HTR-8/SVneo (cell line): ENCODE measurements at places on chromosomes 3 and 15.

- DNase-seq, result no peak
Observed at GRCh38 chr3:151318313-151318712, 1.7 kb upstream of the GPR87 start.

DNA sequence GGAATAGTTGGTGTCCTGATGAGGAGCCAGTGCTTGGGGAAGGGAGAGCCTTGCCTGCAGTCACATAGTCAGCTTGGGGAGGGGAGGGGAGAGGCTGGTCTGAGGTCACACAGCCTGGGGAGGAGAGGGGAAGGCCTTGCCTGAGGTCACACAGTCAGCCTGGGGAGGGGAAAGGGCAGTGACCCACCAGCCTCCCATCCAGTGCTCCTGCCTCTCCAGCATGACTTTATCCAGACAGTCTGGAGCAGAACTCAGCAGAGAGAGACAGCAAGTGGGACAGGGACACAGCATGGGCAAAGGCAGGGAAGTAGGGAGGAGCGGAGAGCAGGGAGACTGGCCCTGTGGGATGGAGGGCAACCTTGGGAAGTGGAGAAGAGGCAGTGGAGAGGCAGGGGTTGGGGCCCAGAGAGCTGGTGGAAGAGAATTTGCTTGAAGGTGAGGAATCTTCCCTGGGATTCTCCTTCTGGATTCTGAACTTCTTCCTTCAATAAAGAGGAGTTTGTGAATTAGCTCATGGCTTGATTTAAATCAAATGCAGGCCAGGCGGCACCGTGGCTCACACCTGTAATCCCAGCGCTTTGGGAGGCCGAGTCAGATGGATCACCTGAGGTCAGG, 64.5 kb downstream of the CORO2B start:
- no peak for DNase-seq

- DNase-seq, result no peak
Observed at GRCh38 chr3:14700891-14701290, 25.9 kb downstream of the C3orf20 start.

- DNase-seq, result no peak
Observed at GRCh38 chr15:34006381-34006780, 32.6 kb downstream of the AVEN start.

- DNase-seq, result no peak
Observed at GRCh38 chr3:17136136-17136721, 251.5 kb downstream of the PLCL2 start.

GRCh38 chr3:28406241-28406640, 57.6 kb upstream of the AZI2 start:
- DNase-seq, result no peak

GRCh38 chr3:171898192-171898591, 55.0 kb downstream of the TMEM212 start:
- DNase-seq, result no peak

GRCh38 chr3:71110385-71111222, 472.9 kb downstream of the FOXP1 start:
- DNase-seq, result no peak

- no peak for DNase-seq
Observed at GRCh38 chr15:99121207-99121606, 16.3 kb downstream of the SYNM start.

DNA sequence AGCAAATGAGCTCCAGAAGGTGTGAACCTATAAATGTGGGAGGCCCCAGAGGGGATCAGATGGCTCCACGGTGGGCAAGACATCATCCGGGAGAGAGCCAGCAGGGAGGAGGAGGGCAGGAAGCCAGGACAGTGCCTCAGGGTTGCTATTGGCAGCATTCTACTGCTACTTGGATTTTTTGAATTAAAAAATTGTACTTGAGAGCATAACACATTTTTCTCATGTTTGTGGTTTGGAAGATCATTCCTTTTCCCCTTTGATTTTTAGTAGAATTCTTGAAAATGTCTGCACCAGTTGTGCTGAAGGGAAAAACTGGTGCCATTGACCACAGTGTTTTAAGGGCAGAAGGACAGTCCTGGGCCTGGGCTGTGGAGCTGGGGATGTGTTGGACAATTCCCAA, 59.2 kb downstream of the LYZL4 start:
- peak; percentile 10 for DNase-seq

DNA sequence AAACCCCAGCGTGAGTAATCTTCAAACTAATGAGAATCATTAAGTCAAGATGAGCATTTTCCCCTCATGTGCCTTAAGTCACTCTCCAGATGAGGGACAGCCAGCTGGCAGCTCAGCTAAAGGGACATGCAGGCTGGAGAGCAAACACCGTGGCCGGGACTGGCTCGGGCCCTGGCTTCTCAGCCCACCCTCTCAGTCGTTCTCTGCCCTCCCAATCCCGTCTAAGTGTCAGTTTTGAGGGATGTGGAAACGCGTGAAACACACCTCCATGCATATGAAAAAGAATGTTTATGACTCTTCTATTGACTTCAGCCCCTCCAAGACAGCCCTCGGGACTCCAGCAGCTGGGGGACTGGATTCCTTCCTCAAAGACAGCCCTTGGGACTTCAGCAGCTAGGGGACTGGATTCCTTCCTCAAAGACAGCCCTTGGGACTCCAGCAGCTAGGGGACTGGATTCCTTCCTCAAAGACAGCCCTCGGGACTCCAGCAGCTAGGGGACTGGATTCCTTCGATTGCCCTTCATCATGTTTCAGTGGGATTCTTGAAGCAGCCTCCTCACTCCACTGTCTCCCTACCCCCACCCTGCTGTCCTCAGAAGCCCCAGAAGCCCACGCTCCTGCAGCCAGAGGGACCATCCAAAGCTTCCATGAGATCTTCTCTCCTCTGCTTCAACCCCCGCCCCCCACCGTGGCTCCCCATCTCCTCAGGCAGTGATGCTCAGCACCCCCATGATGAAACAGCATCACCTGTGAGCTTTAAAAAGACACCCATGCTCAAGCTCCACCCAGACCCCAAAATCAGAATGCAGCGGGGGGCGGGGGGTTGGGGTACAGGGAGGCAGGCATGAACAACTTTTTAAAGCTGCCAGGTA, 228.9 kb downstream of the XXYLT1 start:
- DNase-seq, result no peak

DNA sequence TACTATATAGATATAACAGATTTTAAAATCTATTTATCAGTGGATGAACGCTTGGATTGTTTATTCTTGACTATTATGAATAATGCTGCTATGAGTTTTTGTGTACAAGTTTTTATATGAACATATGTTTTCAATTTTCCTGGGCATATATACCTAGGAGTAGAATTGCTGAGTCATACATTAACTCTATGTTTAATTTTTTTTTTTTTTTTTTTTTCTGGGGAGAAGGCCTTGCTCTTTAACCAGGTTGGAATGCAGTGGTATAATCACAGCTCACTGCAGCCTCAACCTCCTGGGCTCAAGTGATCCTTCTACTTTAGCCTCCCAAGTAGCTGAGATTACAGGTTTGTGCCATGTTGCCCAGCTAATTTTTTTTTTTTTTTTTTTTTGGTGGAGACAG, 9.1 kb downstream of the CIDEC start:
- DNase-seq, result no peak

GRCh38 chr15:51375966-51376640, 34.6 kb downstream of the GLDN start:
- no peak for DNase-seq

DNA sequence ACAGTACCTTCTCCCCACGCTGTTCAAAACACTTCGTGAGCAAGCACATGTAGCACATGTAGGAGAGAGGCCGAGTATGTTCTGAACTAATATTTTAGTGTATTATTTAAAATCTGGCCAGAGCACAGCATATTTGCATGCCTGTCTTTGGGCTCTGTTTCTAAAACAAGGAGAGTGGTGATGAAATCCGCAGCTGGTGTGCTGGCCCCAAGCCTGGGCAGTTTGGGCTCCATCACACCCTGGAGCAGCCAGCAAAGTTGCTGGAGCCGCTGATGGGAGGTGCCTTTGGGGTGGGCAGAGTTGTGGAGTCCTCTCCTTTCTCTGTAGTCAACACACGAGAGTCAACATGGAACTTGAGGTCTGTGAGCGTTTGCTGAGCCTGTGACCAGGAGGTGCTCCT, 116.6 kb downstream of the SLCO3A1 start:
- no peak for DNase-seq

DNA sequence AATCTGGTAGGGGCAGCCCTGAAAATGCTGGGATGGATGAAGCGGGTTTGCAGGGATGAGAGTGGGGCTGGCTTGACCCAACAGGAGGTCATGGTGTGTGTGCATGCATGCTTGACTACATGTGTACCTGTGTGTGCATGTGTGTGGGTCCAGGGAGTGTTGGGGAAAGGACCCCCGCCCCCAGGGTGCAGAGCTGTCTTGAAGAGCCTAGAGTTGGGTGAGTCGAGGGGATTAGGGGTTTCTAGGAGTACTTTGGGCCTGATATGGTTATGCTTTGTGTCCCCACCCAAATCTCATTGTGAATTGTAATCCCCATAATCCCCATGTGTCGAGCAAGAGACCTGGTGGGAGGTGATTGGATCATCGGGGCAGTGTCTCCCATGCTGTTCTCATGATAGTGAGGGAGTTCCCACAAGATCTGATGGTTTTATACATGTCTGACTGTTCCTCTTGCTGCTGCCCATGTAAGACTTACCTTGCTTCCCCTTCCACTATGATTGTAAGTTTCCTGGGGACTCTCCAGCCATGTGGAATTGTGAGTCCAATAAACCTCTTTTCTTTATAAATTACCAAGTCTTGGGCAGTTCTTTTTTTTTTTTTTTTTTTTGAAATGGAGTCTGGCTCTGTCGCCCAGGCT, 5.2 kb upstream of the LCTL start:
- DNase-seq, result no peak

- DNase-seq, result no peak
Observed at GRCh38 chr3:148931574-148931973, 59.8 kb upstream of the GYG1 start.

DNA sequence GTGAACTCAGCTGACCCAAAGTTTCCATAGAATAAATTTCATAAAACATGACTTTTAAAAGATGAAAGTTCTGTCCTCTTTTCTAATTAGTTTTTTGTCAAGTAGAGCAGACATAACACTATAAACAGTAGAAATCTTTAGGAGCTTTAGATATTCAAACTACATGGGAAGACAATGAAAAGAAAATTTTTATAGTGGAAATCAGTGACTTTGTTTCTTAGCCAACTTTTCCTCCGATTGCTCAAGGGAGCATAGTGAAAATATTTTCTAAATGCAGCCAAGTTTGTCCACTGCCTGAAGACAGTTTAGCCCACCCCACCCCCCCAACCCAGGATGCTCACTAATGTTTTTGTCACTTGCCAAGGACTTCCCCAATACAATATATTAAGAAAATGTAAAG, 114.9 kb downstream of the PLD1 start:
- DNase-seq, result no peak

DNA sequence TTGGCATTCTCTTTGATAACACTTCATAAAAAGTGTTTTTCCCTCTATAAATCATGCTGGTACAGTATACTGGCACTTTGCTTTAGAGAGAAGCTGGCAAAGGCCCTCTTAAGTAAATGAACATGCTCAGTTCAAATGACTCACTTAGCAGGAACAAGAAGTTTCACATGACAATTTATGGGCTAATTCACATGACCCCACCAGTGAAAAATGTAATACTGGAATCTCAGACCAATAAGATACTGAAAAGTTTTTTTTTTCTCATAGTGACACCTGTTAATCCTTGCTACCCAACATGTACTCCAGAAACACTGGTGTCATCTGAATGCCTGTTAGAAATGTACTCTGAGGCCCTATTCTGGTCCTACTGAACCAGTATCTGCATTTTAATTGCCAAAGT, 13.9 kb downstream of the BTBD1 start:
- peak; percentile 27 for DNase-seq

DNA sequence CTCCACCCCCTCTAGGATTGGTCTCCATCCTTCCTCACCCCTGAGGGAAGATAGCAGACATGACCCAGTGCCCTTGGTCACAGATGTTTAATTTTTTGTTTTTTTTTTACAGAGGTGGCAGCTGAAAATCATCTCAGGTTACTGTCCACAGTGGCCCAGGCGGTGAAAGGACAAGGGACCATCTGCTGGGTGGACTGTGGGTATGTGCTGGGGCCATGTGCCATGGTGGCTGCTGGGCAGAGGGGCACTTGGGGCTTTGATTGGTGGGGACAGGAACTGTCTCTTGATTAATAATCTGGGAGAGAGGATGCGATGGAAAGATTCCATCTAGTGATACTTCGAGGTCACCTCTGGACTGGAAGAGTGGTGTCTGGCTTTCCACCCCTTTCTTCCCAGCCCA, 25.4 kb downstream of the PDIA5 start:
- DNase-seq, result no peak

- DNase-seq, result no peak
Observed at GRCh38 chr3:20916951-20917606, 731.1 kb upstream of the SGO1 start.

DNA sequence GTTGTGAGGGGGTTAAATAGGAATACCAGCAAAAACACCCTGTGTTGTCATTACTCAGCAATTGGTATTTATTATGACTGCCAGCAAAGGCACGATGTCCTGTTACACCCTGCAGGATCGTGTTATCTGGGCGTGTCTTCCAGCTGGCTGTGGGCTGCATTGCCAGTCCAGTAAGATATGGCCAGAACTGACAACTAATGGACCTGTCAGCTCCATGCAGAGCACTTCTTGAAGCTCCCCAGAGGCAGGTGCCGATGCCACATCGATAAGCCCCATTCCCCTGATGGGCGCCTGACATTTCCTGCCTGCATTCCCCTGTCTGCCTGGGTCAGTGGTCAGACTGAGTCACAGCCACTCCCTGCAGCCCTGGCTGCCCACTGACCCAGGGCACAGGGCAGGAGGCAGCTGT, 79.7 kb upstream of the RASGRF1 start:
- DNase-seq, result peak; percentile 67

DNA sequence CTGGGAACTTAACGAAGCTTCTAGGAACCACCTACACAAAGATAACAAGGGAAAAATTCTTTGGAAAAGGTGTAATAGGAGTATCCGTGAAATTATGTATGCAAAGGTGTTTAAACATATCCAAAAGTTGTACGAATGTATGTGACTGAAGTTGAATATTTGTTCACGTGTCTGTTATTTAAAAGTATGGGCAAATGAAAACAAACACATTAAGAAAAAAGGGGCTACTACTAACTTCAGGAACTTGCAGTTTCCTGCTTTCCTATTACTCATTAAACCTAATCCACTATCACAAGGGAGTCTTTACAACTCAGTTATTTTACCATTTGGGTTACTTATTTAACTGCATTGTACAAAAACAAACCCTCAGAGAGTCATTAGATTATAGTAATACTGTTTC, 33.9 kb upstream of the GRAMD1C start:
- no peak for DNase-seq

- no peak for DNase-seq
Observed at GRCh38 chr3:12258911-12259310, 30.0 kb upstream of the PPARG start.

GRCh38 chr15:49621887-49622286, 1.0 kb downstream of the DTWD1 start:
- DNase-seq, result no peak

GRCh38 chr3:194879991-194880939, 194.6 kb downstream of the FAM43A start:
- DNase-seq, result no peak

DNA sequence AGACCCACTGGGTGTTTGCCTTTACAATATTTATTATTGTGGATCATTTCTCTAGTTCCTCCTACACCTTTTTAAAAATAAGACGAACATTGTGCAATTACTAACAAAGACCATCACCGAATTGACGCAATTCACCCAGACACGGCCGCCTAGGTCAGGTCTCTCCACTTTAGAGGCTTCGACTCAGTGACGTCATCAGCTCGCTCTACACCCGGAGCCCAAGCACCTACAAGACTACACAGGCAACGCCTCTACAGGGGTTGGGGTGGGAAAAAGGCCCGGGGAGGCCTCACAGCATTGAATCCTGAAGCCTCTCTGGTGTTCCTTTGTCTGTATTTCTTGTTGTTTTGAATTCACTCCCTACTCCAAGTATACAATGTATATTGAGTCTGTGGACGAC, 16.6 kb downstream of the ZIC4 start:
- DNase-seq, result no peak

GRCh38 chr15:31344823-31345605, 18.4 kb downstream of the KLF13 start:
- no peak for DNase-seq
